ENCODE measurements at places on chromosomes 2 and 18. TPM values are rescaled to one million over a fixed set of nuclear protein-coding genes. Genes with fewer than 3 reads are reported as not detected.
A peak's percentile ranks its signal among the peaks of the same experiment; 100 is the strongest.

DNA sequence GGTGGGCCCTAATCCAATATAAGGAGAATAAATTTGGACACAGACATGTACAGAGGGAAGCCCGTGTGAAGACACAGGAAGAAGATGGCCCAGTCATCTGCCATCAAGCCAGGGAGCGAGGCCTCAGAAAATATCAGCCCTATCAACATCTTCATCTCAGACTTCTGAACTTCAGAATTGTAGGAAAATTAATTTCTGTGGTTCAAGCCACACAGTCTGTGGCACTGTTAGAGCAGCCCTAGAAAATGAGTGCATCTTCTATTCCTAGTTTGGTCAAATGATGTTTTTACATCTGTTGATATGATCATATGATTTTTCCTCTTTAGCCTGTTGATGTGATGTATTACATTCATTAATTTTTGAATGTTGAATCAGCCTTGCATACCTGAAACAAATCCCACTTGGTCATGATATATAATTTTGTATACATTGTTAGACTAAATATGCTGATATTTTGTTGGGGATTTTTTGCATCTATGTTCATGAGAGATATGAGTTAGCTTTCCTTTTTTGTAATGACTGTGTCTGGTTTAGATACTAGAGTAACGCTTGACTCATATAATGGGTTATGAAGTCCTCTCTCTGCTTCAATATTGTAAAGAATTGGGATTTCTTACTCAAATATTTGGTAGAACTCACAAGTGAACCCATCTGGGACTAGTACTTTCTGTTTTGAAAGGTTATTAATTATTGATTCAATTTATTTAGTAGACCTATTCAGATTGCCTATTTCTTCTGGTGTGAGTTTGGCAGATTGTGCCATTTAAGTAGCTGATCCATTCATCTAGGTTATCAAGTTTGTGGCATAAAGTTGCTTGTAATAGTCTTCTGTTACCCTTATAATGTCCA is 451.4 kb downstream of the EIPR1 start:
- DNase-seq = no peak

- DNase-seq = peak; percentile 3
Observed at GRCh38 chr2:158529379-158530259, 72.9 kb downstream of the PKP4 start.

GRCh38 chr2:109686921-109687320 is 72.8 kb downstream of the SOWAHC start:
- DNase-seq = no peak

Gene CD226
- total RNA-seq = 0.17 TPM

Gene SUCLG1
- total RNA-seq = 120 TPM

Gene RAMP1
- 32.4 TPM for total RNA-seq

GRCh38 chr2:182593394-182593975 is 122.6 kb upstream of the DNAJC10 start:
- peak; percentile 78 for DNase-seq

Gene TRABD2A
- 10.6 TPM for total RNA-seq

DNA sequence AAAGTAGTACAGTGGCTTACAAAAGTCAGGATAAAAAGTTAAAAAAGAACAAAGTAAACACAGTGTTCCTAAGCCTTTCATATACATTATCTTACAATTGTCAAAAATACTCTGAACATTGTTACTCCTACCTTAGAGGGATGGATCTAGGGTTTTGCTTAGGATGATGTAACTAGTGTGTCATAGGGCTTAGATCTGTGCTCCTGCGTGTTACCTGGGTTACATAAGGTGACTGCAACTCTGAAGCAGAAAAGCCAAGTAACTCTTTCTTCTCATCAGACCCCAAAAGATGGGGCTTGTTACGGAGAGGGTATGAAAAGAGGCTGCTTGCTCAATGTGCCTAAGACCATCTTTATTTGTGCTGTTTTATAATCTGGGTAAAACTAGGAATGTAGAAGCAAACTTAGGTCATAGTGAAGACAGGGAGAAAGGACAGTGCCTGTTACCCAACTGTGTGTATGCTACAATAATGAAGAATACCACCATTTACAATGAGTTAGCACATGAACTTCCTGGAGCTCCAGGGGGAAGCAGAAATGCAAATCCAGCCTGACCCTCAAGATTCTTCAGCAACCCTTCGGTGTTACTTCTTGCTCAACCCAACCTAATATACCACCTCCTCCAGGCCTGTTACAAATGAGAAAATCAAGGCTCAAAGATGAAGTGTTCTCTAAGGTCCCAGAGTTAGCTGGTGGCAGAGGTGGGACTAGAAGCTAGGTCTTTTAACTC is 42.0 kb upstream of the STK17B start:
- DNase-seq = no peak

Gene CACNB4
- 2.2 TPM for total RNA-seq

Data from A172 (cell line).